ENCODE measurements at places on chromosomes 11 and 22.

- peak; percentile 55 for DNase-seq
Measured at GRCh38 chr22:24417901-24418641, 9.3 kb upstream of the ADORA2A start.

GRCh38 chr22:36413022-36413775 is 25.4 kb upstream of the MYH9 start:
- DNase-seq: no peak

GRCh38 chr11:82959987-82960778 is 58.6 kb downstream of the DDIAS start:
- no peak for DNase-seq

DNA sequence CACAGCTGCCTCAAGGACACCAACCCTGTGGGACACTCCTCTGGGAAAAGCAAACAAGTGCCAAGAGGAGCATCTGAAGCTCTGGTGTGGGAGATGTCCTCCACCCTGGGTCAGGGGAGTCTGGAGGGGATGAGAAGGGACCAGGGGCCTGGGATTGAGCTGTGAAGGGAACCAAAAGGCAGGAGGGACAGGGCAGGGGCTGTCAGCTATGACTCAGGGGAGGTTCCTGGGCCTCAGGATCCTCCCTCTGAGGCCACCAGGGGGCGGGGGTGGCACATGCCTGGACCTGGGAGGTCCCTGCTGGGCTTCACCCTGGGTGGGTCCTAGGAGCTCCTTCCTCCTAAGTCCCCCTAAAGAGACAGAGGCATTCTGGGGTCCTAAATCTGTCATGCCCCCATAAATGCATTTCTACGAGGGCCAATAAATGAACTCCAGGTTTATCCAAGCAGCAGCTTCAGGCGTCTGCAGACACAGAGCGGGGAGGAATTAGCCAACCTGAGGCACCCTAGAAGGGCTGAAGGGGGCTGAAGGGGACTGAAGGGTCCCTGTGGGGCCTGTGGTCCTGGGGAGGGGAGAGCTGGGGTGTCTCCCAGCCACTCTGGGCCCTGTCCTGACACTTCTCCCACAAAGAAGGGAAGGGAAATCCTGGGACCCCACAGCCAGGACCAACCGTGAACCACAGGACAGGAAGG is 31.9 kb upstream of the IGLL5 start:
- peak; percentile 1 for DNase-seq

- peak; percentile 50 for DNase-seq
Measured at GRCh38 chr11:33191467-33191866, 30.2 kb upstream of the CSTF3 start.

- no peak for DNase-seq
Measured at GRCh38 chr11:46574656-46575055, 19.2 kb downstream of the AMBRA1 start.

GRCh38 chr11:129146191-129146590 is 45.9 kb downstream of the ARHGAP32 start:
- peak; percentile 59 for DNase-seq

DNA sequence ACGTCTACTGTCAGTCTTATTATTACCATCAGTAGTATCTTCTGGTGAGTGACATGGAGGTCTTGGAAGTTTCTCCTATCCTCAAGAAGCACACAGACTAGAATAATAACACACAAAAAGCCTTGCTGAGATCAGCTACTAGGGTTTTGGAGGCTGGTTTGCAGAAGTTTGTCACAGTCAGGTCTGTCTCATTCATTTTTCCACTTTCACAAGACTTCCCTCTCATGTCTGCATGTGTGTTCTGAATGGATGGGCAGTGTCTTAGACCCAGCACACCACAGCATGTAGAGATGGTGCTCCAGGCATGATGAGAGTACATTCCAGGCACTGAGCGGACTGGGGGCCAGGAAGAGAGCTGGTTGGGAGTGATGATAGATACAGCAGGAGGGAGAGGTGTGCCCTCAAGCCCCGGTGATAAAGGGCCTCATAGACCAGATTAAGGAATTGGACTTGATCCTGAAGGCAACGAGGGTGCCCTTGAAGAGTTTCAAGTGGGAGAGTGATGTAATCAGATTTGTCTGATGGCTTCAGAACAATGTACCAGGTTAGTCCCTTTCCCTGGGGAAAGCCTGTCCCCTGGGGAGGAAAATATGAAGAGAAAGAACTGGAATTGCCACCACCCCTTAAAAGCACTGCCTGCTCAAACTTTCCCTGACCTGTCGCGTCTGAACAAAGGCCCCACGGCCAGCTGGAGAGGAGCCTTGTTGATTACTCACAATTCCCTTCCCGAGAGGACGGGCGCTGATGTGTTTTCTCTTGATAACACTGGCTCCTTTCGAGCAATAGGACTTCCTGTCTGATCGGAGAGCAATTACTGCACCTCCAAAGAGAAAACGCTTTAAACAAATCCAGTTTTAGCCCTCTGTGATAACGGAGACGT is 45.1 kb upstream of the LMO2 start:
- DNase-seq: peak; percentile 84

DNA sequence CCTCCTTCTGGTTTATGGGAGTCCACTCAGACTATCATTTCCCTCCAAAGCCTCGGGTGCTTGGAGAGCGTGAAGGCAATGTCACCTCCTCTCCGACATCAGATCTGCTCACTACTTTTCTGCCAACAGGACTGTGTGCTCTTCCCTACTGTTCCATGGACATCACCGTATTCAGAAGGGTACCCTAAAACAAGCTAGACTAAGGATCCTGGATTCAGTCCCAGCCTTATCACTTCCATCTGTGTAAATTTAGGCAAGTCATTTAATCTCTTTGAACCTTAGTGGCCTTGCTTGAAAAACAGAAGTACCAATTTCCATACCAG is 78.2 kb downstream of the KCNC1 start:
- DNase-seq: no peak

- no peak for DNase-seq
Measured at GRCh38 chr11:122393209-122393860, 262.2 kb upstream of the UBASH3B start.

All from iris pigment epithelial cell (primary cell).